ENCODE measurements at places on chromosomes 13 and 19.

GRCh38 chr19:5588906-5589676 is 21.3 kb upstream of the TINCR start:
- no peak for DNase-seq

DNA sequence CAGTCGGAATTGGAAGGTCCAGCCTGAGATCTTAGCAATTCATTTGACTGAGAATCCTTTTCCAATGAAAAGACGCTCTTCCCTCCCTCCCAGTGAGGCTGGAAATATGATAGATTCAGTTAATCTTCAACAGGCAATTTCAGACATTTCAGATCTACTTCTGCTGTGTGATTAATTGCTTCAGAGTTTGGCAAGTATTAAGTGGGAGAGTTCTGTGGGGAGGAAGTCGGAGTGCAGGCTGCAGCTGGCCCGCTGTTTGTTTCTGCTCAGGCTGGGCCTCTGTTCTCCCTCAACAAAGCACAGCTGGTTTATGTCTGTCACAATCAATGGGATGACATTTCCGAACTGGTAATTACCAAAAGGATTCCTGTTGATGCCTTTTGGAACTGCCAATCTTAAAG is 178.2 kb downstream of the NDFIP2 start:
- DNase-seq = no peak

GRCh38 chr13:111139452-111139851 is 24.3 kb downstream of the ARHGEF7 start:
- DNase-seq = no peak

DNA sequence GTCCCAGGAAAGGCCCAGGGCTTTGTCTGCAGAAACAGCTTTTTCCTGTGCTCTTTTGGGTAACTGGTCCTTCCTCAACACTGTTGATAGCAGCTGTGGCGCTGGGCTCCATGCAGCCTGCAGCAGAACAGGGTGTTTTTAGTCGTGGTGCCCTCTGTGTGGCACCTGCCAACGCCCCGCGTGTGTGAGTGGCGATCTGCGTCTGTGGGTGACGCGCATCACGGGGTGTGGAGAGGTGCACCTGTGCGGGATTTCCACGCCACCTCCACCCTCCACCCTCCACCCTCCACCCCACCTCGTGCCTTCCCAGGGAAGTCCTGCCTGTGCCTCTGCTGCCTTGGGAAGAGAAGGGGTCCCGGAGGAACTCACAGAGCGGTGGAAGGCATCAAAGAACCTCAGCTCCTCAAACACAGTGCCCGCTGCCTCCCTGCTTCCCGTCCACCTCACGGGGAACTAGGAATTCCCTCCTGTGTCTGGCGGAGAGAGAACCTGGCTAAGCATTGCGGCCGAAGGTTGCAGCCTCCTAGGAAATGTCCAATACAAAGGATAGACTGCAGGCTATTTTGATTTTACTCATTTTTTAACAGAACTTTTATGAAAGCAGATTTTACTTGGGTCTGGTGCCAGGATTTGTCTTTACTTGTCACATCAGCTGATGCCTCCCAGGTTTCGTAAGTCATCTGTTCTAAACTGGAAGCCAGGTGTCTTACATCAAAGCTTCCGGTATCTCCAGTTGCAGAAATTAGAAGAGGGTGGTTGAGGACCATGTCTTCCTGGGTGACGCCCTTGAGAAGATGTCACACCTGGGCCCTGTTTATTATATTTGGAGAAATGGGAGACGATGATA is 84.0 kb downstream of the ATP11A start:
- DNase-seq = no peak

DNA sequence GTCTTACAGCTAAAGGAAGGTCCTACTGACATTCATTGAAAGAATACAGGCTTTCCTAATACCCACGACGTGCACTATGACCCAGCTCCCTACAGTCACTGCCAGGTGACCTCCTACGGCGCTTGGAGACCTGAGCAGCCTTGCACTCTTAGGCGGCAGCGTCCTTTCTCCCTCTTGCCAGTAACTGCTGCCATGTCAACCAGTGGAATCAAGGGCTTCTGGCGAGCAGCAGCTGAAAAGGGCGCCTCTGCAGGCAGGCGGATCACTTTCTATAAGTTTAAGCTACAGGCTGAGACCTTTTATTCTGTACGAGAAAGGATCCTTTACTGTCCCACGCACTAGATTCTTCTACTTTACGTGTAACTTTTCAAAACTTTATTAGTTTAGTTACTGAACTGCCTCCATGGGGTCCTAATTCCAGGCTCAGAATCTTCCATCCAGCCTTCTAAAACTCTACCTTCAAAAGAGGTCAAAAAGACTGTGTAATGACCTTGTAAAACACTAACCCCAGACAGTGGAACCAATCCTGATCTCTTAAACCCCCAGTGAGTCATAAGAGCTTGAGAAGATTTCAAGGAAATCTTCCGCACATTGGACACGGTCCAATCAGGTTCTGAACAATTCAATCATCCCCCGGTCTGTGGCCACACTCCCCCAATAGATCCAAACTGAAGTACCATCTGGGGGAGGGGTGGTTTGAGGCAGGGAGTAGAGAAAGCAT is 1.9 kb downstream of the KCTD12 start:
- no peak for DNase-seq

DNA sequence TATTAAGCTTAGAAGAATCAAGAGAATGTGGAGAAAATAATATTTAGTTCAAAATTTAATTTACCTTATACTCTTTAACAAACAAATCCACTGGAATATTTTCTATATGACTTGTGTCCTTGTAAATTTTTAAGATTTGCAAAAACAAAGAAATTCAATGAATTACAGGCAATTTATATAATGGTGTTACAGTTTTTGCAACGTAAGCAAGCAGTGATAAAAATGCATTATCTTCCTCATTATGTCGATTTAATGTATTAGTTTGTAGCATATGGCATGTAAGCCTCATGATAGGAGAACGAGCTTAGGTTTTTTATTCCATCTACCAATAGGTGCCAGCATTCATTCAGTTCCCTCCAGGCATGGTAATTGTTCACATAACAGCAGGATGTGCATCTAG is 100.0 kb upstream of the PCDH9 start:
- no peak for DNase-seq

- DNase-seq = no peak
Measured at GRCh38 chr19:29086182-29086581, 126.8 kb downstream of the UQCRFS1 start.

DNA sequence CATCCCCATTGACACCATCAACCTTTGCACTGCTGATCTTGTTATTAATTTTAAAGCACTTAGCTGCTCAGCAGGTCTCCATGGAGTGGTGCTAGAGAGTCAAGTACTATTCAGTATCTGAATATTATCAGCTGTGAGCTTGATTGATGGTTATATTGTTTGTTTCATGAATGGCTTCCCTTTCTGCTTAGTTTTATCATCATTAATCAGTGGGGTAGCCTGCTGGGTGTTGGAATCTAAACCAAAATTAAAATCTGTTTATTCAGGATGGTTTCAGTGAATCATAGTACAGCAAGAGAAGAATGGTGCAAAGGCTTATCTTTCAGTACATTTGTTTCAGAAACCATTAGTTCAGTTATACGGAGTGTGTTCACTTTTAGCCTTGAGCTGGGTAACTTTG is 42.5 kb upstream of the SCEL start:
- no peak for DNase-seq

GRCh38 chr19:55383279-55384130 is 587 bp downstream of the TMEM238 start:
- no peak for DNase-seq

GRCh38 chr13:75875450-75875849 is 239.3 kb downstream of the LMO7 start:
- no peak for DNase-seq

- no peak for DNase-seq
Measured at GRCh38 chr13:97471711-97472110, 37.7 kb downstream of the RAP2A start.

GRCh38 chr19:15091918-15092753 is 10.1 kb downstream of the OR1I1 start:
- DNase-seq = peak; percentile 42

GRCh38 chr13:77298426-77298825 is 28.5 kb downstream of the MYCBP2 start:
- no peak for DNase-seq

DNA sequence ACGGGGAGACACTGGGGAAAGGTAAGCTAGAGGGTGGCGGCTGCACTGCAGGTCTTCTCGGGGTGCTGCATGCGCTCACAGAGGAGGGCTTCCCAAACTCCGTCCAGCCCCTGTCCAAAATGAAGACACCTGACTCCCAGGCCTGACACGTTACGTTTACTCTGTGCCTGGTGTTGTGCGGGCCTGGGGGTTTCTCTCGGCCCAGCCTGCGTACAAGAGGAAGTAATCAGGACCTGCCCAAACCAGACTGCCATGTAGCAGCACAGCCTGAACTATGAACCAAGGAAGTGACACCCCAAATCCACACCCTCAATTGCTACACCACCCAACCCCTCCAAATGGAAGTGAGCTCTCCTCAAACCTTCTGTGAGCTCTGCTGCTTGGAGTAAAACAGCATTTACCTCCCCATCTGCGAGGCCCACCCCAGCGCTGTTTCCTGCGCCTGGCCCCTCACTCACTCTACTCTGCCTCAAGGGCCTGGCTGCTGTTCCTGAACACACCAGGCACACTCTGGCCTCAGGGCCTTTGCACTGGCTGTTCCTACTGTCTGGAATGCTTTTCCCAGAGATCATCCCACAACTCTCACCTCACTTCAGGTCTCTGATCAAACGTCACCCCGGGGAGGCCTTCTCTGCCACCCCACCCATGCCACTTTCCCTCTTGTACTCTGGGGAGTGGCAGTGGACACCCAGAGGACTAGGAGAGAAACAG is 3.0 kb downstream of the HSPBP1 start:
- no peak for DNase-seq

DNA sequence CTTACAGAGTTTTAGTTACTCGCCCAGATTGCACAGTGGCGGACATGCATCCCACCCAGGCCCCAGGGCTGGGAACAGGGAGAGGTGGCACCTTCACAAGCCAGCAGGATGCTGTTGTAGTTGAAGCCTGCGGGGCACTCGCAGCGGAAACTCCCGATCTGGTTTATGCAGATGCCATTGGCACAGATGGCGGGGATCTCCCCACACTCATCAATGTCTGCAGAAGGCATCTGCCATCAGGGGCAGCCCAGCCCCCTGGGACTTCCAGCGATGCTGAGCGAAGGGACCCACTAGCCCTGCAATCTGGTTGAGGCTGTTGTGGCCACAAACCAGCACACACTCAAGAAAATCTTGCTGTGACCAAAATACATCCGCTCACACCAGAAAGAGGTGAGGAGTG is 44.6 kb downstream of the CCL25 start:
- DNase-seq = no peak

DNA sequence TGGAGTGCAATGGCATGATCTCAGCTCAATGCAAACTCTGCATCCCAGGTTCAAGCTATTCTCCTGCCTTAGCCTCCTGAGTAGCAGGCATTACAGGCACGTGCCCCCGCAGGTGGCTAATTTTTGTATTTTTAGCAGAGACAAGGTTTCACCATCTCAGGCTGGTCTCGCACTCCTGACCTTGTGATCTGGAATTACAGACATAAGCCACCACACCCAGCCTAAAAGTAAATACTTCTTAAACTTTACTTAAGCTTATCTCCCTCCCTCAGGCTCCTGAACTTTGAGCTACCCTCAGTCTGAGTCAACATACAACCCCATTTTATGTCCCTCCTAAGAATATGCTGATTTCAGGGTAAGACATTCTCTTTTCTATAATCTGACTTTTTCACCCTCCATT is 66.1 kb downstream of the ZNF486 start:
- no peak for DNase-seq

- DNase-seq = no peak
Measured at GRCh38 chr19:46839752-46840497, 10.7 kb downstream of the AP2S1 start.

- DNase-seq = no peak
Measured at GRCh38 chr13:20544201-20544923, 18.7 kb upstream of the CRYL1 start.

GRCh38 chr13:75220238-75220542 is 261.8 kb downstream of the TBC1D4 start:
- no peak for DNase-seq

- no peak for DNase-seq
Measured at GRCh38 chr19:53730391-53730790, 93.7 kb downstream of the NLRP12 start.

Data from effector CD4-positive, alpha-beta T cell (primary cell).